CD4-positive, alpha-beta T cell treated with Interleukin-15 for 1 hour (primary cell): ENCODE measurements at places on chromosomes 6 and 20.

GRCh38 chr20:15867899-15868298 is 705.3 kb downstream of the KIF16B start:
- no peak for DNase-seq

DNA sequence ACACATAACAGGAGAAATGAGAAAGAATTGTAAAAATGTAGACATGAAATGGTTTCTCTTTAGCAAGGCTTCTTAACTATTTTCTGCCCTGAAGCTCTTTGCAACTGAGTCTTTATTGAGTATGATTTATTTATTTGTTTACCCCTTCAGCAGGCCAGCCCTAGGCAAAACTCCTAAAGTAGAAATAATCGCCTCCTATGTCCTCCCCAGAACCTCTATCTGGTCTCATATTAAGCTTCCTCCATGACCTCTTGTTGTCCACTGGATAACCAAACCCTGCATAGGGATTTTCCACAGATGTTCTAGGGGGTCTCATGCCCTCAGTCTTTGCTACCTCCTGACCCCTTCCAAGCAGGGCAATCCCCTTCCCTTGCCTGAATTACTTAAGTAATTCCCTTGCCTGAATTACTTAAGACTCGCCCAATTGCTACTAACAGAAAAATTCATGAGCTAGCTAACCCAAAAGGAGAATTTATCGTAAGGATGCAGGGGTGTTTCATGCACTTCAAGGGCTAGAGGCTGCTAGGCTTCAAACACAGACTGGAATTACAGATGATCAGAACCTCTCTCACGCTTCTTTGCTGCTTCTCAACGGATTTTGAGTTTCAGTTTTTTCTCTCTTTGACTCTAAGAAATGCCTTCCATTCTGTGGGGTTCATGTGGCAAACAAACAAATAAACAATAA is 425.9 kb upstream of the RNF217 start:
- DNase-seq: no peak

GRCh38 chr6:73965539-73966029 is 269.6 kb downstream of the CD109 start:
- no peak for DNase-seq

DNA sequence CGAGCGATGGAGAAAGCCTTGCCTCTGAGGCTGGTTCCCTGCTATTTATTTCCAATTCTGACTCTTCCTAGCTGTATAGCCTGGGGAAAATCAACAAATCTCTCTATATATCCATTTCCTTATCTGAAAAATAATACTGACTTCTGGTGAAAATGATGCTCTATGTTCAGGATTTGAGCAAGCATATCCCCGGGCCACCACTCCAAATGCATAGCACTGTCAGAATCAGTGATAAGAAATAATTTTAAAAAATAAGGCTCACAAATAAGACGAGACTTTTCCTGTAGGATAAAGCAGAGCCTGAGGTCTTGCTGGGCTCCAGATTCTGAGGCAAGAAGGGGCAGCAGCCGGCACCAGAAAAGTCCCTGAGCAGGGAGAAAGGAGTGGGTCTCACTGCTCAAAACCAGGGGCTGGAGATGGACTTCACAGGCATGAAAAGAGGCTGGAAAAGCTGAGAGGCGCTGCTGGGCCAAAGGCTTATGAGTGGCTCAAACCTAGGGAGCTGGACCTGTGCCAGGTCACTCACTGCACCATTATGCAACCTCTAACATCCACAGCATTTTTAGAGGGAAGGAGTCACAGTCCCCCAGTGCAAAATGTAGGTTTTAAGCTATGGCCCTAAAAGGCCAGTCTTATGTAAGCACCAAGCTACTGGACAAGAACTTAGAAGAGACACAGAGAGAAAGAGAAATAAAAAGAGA is 48.1 kb upstream of the SLC17A4 start:
- DNase-seq: no peak

DNA sequence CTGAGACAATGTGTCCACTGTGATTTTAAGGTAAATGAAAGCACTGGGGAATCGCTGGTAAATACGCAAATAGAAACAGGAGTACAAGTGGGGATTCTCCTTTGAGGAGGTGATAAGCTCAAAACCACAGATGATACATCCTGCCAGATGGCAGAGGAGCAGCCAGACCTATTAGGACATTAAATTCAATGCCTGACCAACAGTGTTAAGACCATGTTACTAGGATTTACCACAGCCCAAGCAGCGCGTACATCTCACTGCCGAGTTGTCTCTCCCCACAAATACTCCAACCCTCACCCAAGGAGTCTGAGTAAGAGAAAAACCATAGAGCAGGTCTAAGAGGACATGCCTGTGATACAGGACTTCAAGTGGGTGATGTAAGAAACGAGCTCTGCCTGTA is 68.9 kb upstream of the TULP1 start:
- DNase-seq: no peak

DNA sequence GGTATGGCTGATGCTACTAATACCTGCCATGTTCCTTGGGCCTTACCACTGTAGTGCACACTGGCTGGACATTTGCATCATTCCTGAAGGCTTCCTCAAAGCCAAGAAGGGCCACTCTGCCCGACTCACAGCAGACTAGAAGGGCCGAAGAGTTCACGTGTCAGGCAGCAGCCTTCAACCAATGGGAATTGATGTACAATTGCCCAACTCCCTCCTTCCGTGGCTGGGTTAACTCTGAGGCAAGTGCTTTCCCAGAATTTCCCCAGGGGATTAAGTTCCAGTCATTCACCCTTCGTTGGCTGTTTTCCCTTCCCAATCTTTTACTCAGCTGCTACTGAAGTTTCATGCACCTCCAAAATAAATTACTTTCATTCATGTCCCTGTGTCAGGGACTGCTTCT is 29.8 kb downstream of the PSMB9 start:
- no peak for DNase-seq

- DNase-seq: no peak
These were observed 18.3 kb upstream of the FAM162B start for GRCh38 chr6:116783852-116784251.

- no peak for DNase-seq
These were observed 86.5 kb downstream of the ASXL1 start for GRCh38 chr20:32444474-32445220.

- no peak for DNase-seq
These were observed 144.0 kb upstream of the AGPAT4 start for GRCh38 chr6:161417717-161418462.
